ENCODE measurements at places on chromosomes 6 and 20.

GRCh38 chr6:126983779-126984178, 134.7 kb upstream of the RSPO3 start:
- no peak for DNase-seq

GRCh38 chr6:166662690-166663089, 35.6 kb upstream of the RPS6KA2 start:
- no peak for DNase-seq

DNA sequence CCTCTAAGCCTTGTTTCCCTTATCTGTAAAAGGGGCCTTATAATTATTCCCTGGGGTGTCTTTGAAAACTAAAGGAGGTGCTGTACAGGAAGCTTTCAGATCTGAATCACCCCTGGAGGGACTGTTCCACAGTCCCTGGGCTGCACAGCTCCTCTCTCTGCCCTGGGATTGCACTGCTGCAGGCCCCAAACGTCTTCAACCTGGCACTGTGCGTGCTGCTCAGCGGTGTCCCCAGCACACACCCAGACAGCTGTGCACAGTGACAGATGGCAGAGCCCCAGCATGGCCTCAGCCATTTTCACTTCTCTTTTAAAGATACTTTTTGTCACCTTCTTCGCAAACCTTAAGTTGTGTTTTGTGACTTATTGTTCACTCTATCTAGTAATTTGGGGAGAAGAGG, 50.7 kb upstream of the INSM1 start:
- DNase-seq: no peak

DNA sequence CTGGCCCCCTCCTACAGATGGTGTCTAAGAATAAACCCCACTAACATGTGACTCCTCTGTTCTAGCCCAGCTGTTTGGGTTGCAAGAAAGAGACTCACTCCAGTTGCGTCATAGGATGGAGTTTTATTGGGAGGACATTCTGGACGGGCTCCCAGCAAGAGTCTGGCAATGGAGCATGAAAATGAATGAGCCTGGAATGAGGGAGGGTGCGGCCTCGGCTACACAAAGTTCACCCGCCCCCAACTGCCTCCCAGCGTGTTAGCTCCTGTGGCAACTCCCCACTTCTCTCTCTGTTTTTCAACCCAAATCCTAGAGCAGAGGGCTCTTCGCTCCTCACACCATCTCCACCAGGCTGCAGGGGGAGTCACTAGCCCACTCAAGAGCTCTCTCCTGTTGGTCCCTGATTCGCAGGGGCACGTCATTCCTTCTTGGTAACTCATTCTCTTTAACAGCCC, 5.1 kb upstream of the ADAM33 start:
- DNase-seq: no peak

DNA sequence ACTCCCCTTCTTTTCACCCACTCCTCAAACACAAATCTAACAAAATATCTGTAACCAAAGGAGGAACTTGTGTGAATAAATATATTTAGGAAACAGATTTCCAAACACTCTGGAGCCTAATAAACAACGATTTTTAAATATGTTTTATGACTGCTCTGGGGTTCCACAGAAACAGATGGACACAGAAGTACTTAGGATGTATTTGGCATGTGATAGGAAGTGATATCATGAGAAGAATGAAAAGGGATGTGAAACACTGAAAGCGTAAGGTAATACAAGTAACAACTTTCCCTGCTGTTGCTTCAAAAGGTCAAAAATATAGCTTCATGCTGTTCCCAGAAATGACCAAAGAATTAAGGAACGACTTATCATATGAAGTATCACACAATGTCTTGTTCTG, 26.1 kb upstream of the ENPP1 start:
- no peak for DNase-seq

GRCh38 chr6:11810039-11810541, 31.5 kb upstream of the ADTRP start:
- DNase-seq: no peak

GRCh38 chr6:13847326-13848050, 33.1 kb upstream of the MCUR1 start:
- DNase-seq: no peak

DNA sequence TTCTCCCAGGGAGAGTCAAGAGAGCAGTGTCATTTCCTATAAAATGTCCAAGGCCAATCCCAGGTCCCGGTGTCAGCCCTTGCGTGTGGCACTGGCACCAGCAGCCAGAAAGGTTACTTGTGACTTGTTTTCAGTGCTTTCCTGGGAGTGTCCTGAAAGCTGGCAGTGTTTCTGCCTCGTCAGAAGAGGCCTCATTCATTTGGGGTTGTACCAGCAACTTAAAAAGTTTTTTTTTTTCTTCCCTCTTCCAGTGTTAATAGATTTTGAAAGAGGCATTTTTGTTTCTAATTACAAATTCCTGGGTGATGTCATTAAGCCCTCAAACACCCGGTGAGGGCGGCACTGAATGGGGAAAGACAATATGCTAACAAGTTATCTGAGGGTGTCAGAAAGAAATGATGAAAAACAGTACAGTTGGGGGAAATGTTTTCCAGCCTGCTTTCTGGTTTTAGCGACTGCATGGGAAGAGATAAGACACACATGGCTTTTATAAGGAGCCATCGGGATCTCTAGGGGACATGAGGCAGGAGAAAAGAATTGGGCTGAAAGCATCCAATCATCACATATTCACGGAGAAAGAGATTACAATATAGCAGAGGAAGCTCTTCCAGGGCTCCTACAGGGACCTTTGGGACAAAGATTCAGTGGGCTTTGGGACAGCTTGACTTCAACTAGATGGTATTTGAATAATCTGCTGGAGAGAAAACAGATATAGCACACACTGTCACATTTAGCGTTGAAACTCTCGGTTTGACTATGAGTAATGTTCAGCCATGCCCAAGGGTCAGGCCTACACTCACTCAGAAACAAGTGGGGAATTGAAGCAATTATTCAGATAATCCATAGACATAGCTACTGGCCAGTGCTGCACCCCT, 153.0 kb downstream of the BCAS1 start:
- no peak for DNase-seq

DNA sequence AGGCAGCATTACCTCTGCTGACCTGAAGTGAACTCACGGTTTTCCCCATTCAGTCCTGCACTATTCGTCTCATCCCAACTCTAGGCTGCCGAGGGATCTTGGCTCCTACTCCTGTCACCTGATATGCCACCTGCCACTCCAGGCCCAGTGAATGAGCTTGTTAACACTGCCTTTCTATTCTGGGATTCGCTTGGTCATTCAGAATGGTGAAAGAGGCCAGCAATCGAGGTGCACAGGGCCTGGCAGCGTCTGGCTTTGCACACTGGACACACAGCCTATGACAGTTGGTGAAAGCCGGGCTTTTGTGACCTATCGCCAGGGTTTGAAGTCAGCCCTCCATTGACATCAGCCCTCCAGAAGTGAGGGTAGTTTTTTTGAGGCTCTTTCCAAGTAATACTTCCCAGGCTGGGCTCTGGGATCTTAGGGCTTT, 59.3 kb upstream of the MYL9 start:
- no peak for DNase-seq

- no peak for DNase-seq
Observed at GRCh38 chr6:156791320-156791850, 14.2 kb downstream of the ARID1B start.

DNA sequence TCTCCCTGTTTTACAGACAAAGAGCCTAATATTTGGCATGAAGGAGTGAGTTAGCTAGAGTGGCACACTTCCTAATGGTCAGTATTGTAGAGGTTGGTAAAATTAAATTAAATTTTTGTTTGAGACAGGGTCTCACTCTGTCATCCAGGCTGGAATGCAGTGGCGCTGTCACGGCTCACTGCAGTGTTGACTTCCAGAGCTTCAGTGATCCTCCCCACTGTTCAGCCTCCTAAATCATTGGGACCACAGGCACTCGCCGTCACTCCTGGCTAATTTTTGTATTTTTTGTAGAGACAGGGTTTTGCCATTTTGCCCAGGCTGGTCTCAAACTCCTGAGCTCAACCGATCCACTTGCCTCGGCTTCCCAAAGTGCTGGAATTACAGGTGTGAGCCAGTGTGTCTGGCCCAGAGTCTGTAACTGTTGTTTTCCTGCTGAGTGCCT, 70.9 kb downstream of the SCAND1 start:
- DNase-seq: no peak

DNA sequence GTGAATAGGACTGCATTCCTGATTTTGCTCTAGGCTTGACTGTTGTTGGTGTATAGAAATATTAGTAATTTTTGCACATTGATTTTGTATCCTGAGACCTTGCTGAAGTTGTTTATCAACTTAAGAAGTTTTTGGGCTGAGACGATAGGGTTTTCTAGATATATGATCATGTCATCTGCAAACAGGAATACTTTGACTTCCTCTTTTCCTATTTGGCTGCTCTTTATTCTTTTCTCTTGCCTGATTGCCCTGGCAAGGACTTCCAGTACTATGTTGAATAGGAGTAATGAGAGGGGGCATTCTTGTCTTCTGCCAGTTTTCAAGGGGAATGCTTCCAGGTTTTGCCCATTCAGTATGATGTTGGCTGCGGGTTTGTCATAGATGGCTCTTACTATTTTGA, 13.4 kb downstream of the HLA-DOB start:
- DNase-seq: no peak

GRCh38 chr6:111818539-111819226, 54.6 kb downstream of the FYN start:
- no peak for DNase-seq

GRCh38 chr6:13488896-13489237, 1.5 kb upstream of the GFOD1 start:
- no peak for DNase-seq

DNA sequence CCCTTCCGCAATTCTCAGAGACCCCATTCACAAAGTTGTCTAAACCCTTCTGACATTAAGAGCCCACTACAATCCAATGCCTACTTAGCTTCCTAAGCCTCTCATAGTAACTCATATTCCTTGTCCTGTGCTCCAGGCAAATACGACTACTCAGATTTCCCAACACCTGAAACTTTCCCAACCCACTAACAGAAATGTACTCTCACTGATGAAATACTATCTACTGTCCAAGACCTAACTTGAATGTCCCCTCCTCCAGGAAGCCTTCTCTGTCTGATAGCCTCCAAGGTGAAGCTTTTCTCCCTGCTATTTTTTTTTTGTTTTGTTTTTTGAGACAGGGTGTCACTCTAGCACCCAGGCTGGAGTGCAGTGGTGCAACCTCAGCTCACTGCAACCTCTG, 30.4 kb downstream of the GPLD1 start:
- no peak for DNase-seq

DNA sequence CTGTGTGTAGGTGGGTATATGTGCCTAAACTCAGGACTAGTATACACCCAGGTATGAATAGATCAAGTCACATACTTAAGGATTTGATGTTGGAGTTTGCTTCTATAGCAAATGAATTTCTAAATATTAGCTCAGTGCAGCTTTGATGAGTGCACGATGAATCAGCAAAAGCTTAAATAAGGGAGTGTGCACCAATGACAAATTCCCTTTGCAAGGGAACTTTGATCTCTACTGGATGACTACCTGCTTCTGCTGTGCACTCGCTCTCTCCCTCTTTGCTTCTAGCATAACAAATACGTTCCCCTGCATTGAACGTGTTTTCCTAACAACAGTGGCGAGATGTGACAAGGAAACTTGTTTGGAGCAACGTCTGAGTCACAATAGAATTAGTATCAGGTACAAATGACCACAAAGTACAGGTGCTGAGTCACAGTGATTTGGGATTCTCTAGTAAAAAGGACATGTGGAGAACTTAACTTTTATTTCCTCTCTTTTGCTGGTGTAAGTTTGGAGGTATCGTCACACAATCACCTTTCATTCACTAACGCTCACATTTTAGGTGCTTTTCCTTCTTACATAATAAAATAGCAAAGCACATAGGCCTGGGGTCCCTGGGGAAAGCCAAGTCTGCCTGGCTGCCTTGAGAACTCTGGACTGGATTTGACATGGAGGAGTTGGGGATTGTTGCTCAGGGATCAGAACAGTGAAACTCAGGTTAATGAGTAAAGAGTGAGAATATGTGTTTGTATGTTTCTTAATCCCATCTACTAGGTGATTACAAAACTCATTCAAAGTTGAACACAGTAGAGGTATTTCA, 49.7 kb downstream of the KLHL31 start:
- DNase-seq: no peak

- no peak for DNase-seq
Observed at GRCh38 chr6:55969526-55969925, 94.1 kb upstream of the BMP5 start.

DNA sequence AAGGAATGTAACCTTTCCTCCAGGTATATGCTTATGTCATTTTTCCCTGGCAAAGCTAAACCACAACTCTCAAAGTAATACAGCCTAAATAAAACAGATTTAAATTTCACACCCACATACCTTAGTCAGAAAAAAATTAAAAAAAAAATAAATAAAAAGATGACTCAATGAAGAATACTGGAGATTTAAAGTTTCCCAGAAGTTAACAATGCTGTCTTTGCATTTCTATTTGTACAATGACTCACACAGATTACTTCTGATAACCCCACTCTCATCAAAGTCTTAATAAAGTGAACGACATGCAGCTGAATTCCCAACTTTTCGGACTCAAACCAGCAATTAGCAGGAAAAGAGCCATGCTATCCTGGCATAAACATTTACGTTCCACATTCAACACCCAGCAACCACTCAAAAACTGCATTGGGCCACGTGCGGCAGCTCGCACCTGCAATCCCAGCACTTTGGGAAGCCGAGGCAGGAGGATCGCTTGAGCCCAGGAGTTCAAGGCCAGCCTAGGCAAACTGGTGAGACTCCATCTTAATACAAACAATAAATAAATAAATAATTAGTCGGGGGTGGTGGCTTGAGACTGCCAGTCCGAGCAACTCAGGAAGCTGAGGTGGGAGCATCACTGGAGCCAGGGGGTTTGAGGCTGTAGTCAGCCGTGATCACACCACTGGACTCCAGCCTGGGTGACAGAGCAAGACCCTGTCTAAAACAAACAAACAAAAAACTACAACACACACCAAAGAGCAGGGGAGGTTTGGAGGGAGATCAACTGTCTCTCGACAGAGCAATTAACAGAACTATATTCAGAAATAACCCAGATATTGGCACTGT, 130.5 kb downstream of the WDR27 start:
- DNase-seq: no peak

- DNase-seq: no peak
Observed at GRCh38 chr6:19655744-19656143, 181.4 kb upstream of the ID4 start.

DNA sequence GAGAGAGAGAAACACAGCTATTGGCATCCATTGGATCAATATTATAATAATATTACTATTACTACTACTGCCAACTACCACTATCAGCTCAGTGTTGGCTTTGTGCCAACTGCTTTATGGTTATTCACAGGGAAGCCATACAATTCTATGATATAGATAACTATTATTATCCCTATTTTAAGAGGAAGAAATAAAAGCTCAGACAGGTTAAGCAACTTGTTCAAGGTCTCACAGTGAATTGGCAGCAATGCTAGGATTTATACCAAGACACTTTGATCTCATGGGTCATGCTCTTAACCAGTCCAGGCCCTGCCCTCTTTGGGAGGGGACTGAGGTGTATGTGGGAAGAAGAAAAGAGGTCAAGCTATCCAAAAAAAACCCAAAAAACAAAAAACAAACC, 82.0 kb upstream of the TRAF3IP2 start:
- no peak for DNase-seq

- DNase-seq: no peak
Observed at GRCh38 chr20:38406476-38406875, 28.7 kb downstream of the SNHG17 start.
